ENCODE measurements at places on chromosomes 1 and 21. TPM values are rescaled to one million over a fixed set of nuclear protein-coding genes. Genes with fewer than 3 reads are reported as not detected.

The CLDN17 gene
- not detected for total RNA-seq

The HYI gene
- total RNA-seq: 45.1 TPM

The SPRR2G gene
- total RNA-seq: not detected

The RGS8 gene
- 0.28 TPM for total RNA-seq

The SPRR2E gene
- not detected for total RNA-seq

The CYP4A11 gene
- total RNA-seq: not detected

The ACBD3 gene
- 95.6 TPM for total RNA-seq

The HMCN1 gene
- total RNA-seq: 84.0 TPM

The TFAP2E gene
- under 0.01 TPM for total RNA-seq

The C1orf94 gene
- total RNA-seq: not detected

The RGS4 gene
- total RNA-seq: 919 TPM

The SDE2 gene
- total RNA-seq: 38.2 TPM

The TNFRSF4 gene
- total RNA-seq: not detected

The PPIAL4G gene
- not detected for total RNA-seq

The CNIH3 gene
- 11.3 TPM for total RNA-seq

The FMO2 gene
- 27.9 TPM for total RNA-seq

The MACO1 gene
- 15.0 TPM for total RNA-seq

The CFAP74 gene
- not detected for total RNA-seq

The KCNE2 gene
- not detected for total RNA-seq

The ECM1 gene
- 13.8 TPM for total RNA-seq

The C1orf146 gene
- not detected for total RNA-seq

The S100A11 gene
- total RNA-seq: 38.5 TPM

The FRRS1 gene
- total RNA-seq: 39.2 TPM

The OR6N1 gene
- total RNA-seq: not detected

The S100A2 gene
- 0.85 TPM for total RNA-seq

The GJA9 gene
- not detected for total RNA-seq

The USH2A gene
- not detected for total RNA-seq

The CPT2 gene
- total RNA-seq: 11.8 TPM

The RCC1 gene
- 114 TPM for total RNA-seq

The SPRR2B gene
- not detected for total RNA-seq

The FCRL4 gene
- not detected for total RNA-seq

The PBX1 gene
- 11.3 TPM for total RNA-seq

The DCST1 gene
- total RNA-seq: not detected

The MPZ gene
- total RNA-seq: 1.7 TPM

The FCGR3A gene
- total RNA-seq: not detected

The GRIK1 gene
- not detected for total RNA-seq

Data from regular cardiac myocyte (primary cell).